ENCODE measurements at places on chromosomes 3 and 15.

DNA sequence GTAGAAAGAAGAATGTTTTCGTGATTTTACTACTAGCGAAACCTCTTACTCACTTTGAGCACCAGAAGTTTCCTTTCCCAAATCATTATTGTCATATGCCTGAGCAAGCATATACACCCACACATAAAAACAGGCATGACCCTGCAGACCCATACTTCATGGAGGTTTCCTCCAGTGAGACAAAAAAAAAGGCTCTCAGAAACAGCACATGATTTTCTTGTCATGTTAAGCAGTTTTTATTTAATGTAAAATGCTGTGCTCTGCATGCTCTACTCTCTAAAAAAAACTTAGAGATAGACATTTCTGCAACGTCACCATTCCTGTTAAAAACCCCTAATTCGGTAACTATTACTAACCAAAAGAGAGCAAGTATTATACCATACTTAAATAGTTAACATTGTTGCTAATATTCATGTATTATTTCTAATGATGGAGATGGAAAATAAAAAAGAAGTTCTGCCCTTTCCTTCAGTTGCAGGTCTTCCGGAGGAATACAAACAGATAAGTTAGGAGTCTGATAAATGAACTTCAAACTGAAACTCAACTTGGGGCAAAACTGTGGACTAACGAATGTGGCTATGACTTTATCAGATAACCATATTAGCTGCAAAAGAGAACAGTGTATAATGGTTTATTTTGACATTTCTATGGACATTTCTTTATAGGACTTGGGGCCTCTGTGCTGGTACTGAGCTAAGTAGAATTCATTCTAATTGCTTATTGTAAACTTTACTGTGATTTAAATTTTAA is 15.9 kb downstream of the CD200R1 start:
- no peak for DNase-seq

GRCh38 chr3:11059090-11059798 is 66.7 kb downstream of the SLC6A1 start:
- peak; percentile 78 for DNase-seq

- DNase-seq = no peak
Measured at GRCh38 chr15:75651810-75652543, 4.3 kb downstream of the SNX33 start.

DNA sequence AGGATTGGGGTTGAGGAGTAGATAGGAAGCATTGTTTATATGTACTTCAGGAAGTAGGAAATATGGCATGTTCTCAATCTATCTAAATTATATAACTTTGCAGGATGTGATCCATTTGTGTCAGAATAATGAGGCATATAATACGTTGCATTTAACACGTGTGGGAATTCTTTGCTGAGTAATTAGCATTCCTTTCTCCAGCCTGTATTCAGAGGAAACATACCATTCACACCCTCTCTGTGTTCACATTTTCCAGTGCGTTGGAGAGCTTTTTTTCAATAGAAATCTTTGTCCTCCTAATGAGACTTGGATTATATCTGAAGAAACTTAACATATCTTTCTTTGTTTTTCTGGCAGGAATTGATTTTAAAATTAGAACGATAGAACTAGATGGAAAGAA is 33.0 kb upstream of the APH1B start:
- peak; percentile 61 for DNase-seq

GRCh38 chr15:57272771-57273357 is 103.4 kb upstream of the CGNL1 start:
- no peak for DNase-seq

GRCh38 chr3:115982629-115983028 is 359.3 kb downstream of the GAP43 start:
- DNase-seq = no peak

- peak; percentile 71 for DNase-seq
Measured at GRCh38 chr15:48627260-48627940, 18.1 kb downstream of the FBN1 start.

DNA sequence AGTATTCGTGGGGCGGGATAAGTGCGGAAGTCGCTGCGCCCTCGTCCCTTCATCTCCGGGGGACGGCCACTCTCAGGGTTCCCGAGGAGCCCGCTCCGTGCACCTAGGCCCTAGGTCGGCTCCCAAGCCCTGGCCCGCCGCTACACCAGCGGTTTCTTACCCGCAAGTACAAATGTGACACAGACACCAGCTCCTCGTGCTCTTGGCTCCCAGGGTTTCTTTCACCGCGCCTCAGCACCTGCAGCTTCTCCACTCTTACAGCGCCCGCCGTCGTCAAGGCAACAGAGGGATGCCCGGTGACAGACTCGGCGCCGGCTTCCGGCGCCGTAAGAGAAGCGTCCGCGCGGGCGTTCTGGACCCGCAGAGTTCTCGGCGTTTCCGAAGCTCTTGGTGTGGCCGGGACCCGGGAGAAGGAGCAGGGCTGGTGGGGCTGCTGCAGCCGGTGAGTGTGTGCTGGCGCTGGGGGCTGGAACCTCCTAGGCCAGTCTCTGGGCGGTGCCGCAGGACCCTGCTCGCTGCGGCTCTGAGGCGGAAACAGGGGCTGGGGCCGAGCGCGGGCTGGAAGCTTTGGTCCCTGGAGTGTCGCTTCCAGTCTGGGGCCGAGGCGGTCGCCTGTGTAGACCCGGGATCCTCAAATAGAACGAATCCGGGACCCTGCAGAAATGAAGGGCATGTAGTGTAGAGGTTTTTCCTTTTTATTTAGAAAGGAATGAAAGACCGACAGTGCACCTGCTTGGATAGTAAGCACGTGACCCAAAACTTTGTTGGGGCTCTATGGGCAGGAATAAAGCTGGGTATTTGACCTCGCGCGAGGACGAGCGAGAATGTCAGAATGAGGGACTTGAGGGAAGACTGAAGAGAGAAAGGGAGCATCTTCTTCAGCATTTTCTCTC is 155.4 kb upstream of the GOLGA6L4 start:
- DNase-seq = peak; percentile 26

DNA sequence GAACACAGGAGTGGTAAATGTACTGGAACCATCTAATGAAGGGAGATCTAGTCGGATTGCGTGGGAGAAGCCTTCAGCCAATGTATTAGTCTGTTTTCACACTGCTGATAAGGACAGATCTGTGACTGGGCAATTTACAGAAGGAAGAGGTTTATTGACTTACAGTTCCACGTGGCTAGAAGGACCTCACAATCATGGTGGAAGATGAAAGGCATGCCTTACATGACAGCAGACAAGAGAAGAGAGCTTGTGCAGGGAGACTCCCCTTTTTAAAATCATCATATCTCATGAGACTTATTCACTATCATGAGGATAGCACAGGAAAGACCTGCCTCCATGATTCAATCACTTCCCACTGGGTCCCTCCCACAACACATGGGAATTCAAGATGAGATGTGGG is 17.0 kb downstream of the HRG start:
- no peak for DNase-seq

DNA sequence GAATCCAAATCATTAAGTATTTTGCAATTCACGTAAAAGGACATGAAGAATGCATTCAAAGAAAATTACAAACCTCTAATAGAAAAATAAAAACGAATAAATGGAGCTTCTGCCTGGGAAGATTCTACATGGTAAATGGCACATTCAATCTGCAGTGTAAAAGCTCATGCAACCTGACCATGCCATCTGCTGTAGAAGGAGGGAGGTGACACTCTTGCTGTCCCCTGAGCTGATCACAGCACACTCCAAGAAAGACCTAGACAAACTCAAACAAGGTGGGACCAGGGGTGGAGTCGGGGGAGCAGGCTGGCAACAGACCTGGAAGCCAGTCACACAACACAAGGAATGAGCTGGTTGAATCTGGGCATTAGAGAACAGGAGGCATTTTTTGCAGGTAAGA is 101.8 kb downstream of the BDH1 start:
- DNase-seq = no peak

- DNase-seq = no peak
Measured at GRCh38 chr3:107976202-107976800, 114.5 kb downstream of the CD47 start.

DNA sequence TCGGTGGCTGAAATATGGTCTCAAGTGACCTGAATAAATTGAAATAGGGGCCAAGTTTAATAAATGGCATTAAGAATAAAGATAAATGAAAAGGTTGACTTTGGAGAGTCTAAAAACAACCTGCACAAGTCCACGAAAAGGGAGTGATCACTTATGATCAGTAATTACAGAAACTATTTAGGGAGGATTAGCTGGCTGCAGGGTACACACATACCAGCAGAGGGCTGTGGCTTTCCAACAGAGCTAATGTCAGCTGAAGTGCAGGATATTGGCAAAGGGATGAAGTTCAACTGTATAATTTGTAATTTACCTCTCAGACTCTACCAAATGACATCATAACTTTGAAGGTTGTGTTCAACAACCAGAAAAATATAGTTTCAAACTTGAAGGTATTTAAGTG is 86.8 kb downstream of the SYNPR start:
- no peak for DNase-seq

DNA sequence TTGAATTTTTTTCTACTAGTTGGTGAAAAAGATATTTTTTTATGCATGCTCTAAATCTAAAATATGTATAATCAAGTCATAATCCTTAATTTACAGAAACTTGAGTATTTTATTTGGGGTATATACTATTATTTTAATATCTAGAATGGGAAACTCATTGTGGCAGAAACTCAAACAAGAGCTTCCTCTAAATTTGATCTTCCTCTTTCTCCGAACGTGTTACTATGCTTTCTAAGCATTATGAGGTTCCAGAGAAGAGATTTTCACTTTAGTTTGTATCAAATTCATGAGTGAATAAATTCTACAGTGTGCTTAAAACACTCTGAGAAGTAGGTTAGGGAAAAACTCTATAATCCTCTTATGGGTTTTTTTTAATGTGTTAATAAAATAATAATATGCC is 173.1 kb downstream of the POTEB3 start:
- DNase-seq = no peak

GRCh38 chr3:129521611-129522010 is 6.8 kb upstream of the RHO start:
- DNase-seq = no peak

DNA sequence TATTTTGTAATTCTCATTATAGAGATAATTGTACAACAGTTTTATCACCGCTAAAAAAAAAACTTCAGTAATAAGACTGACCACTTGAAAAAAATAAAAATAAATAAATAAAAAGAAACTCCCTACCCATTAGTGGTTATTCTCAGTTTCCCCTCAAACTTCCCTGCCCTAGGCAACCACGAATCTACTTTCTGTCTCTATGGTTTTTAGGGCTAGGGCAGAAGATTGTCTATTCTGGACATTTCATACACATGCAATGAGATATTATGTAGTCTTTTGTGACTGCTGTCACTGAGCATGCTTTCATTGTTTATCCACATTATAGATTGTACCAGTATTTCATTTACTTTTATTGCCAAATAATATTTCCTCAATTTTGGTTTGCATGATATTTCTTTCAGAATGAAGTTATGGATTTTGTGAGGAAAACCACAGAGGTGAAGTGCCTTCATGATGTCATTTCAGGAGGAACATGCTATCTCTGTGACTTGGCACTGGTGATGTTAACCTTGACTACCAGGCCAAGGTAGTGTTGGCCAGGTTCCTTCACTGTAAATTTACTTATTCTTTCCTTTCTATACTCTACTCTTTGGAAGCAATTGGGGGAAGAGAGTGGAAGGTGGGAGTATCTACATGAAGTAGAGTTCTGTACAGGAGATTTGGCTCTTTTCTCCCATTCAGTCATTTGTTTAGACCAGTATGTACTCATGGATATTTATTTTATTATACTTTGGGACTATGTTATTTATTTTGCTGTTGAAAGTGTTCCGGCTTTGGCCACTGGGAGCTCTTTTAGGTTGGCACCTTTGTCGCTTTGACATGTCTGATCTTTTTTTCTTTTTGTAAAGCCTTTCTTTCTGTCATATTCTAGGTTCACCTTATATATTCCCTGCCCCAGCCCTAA is 86.3 kb downstream of the GMPS start:
- no peak for DNase-seq

GRCh38 chr3:128801779-128802380 is 75.9 kb downstream of the RAB7A start:
- no peak for DNase-seq

Measured in fibroblast of upper back skin (primary cell).